ENCODE measurements at places on chromosomes 1 and 21.

GRCh38 chr1:2344744-2345296 is 46.5 kb downstream of the MORN1 start:
- DNase-seq = no peak

DNA sequence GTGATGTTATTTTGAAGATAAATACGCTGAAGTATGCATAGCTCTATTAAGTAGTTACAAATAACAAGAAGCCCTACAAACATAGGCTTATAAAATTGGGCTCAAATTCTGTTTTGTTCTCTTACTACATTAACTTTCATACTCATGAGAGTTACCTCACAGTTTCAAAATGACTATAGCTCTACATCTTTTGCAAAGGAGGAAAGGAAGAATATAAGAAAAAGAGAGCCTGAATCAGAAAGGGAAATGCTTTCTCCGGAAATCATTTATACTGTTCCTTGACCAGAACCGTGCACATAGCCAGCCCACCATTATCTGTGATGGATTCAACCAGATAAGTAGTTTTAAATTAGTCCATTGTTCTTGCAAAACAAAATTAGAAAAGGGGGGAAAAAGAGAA is 1252.1 kb downstream of the NCAM2 start:
- no peak for DNase-seq

- DNase-seq = no peak
Measured at GRCh38 chr1:228758447-228758846, 23.2 kb downstream of the RHOU start.

GRCh38 chr1:104884939-104885338 is 1135.2 kb downstream of the AMY1C start:
- DNase-seq = no peak

GRCh38 chr21:41706678-41707077 is 60.2 kb downstream of the RIPK4 start:
- DNase-seq = no peak

- DNase-seq = no peak
Measured at GRCh38 chr1:20149601-20150325, 10.6 kb downstream of the PLA2G2F start.

- DNase-seq = no peak
Measured at GRCh38 chr1:245693941-245694752, 539.4 kb downstream of the KIF26B start.

DNA sequence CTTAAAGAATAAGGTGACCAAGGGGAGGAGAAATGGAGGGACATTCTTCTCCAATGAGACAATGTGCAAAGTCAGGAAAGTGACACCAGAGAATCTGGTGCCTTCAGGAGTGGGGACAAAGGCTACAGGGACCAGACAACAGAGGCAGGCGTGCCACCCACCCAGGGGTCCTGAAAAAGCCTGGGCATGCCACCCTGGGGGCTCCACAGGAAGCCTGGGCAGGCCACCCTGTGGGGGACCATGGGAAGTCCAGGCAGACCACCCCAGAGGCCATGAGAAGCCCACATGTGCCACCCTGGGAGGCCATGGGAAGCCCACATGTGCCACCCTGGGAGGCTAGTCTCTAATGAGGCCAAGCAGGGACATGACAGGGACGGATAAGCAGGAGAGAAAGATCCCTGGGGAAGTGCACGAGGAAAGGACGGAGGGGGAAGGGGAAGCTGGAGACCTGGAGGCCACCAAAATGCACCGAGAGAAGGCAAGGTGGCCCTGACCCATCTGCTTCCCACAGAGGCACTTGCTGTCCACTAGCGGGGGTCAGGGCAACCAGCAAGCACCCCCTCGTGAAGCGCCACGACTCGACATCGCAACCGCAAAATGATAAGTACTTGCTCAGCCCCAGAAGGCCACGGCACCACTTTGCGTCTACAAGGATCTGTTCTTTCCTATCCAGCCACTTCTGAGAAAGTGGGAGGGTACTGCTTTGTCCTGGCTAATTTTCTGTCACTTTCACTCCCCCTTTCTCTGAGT is 7.2 kb upstream of the PDE9A start:
- DNase-seq = no peak

DNA sequence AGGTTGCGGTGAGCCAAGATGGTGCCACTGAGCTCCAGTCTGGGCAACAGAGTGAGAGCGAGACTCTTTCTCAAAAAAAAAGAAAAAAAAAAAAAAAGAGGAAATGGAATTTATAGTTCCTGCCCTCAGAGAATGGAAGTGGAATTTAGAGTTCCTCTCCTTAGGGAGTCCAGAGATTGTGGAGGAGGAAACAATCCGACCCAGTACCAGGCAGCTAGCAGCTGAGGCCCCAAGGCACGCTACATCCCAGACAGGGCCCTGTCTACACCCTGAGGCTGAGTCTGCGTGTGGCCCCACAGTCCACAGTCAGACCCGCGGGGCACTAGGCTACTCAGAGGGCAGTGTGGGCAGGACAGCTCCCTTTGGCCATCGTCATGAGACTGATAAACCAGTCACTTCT is 1.9 kb upstream of the MFN2 start:
- DNase-seq = no peak

GRCh38 chr1:98048751-98049325 is 128.0 kb upstream of the DPYD start:
- no peak for DNase-seq

DNA sequence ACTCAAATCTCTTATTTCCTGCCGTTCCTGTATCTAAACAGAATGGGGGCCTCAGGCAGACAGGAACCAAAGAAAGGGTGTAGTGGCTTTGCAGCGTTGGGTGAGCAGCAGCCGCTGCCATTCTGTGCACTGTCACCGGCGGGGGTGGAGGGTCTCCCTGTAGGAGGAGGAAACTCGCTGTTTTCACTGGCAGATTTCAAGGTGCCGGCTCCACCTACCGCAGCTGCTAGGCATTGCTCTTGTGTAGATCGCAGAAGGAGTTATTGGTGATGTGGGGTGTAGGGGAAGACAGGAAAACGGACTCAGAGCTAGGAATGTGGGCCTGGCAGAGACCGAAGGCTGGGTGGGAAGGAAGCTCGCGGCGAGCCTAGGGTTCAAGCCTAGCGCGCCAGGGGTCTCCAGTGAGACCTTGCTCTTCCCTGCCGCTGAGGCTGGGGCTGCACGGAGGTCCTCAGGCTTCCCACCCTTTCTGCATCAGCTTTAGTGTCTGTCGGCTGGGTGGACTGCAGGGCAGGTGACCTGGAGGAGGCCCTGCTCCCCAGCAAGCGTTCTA is 20.8 kb downstream of the ATP5PO start:
- DNase-seq = peak; percentile 61

DNA sequence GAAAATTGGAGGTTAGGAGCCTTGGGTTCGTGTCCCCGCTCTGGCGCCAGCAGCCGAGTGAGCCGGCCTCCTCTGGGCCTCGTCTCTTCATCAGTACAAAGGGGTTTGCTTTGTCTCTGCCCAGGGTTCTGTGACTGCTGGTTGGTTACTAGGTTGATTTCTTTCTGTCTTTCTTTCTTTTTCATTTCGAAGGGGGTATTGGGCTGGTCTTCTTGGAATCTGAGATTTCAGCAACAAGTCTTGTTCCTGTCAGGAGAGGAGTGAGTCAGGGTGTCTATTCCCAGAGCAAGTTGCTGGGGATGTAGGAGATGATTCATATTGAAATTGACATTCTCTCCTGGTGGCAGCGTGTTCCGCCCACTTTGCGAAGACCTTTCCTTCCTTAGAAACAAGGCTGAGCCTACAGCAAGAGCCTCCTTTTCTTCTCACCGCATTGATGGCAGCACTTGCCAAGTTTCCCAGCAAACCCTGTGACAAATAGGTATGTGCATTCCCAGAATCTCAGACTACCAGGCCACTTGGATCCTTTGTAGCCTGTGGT is 79.2 kb downstream of the MAN1C1 start:
- no peak for DNase-seq

DNA sequence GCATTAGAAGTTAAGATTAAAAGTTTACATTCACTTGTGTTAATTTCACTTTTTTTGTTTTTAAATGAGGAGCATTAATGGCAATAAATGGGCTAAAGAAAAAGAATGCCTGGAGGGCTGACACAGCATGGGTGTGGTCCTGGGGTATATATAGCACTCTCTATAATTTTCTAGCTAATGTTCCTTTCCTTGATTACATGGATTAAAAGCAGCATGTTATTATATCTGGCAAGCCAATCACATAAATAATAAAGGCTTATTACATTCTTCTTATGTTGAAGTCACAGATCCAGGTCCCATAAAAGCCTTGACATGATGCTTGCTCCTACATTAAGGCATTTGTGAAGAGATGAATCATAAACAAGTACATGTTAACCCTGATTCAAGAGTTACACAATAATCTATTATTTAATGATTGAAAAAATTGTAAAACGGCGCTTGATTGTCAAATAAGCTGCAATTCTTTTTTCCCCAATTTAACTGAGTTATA is 91.4 kb downstream of the LYPLAL1 start:
- no peak for DNase-seq

DNA sequence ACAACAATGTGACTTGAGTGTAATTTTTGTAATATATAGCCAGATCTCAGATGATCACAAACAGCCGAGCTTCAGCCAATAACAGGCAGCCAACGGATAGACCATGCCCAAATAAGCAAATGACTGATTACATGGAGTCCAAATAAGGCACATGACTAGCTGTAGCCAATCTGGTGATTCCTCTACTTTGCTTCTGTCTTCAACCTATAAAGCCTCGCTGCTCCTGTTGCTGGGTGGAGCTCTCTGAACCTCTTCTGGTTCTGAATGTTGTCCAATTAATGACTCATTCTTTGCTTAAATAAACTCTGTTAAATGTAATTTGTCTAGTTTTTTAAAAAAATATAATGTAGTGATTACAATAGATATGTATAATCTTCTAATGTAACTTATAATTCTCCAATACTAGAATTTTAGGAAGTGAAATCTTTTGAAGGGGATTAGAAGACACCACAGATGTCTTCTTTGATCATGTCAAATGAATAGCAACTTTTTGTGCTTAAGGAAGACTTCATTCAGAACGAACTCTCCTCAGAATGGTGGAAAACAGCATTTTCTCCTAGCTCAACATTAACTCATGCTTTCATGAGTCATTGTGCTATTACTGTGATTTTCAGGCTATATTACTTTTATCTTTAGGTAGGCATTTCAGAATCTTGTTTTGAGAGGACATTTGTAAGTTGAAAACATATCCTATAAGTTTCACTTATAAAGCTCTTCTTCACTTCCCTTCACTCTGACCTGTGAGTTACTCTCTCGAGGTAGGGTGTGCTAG is 857.8 kb upstream of the B3GALT2 start:
- DNase-seq = no peak

- no peak for DNase-seq
Measured at GRCh38 chr1:17207046-17207445, 2.1 kb downstream of the PADI1 start.

GRCh38 chr1:63958556-63958955 is 184.7 kb downstream of the ROR1 start:
- DNase-seq = no peak

DNA sequence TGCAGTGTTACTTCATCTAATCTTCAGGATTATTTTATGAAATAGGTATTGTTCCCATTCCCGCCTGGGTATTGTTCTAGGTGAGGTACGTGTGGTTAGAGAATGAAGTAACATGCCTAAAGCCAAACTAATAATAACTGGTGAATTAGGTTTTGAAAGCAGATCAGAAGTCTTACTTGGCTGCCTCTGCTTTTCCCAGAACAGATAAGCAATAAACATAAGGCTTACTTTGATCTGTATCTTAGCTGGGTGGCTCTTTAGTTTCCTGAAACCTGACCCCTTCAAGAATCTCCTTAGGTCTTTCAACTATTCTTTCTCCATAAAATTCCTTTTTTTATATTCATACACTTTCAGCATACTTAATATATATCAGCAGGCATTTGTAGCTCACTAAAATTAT is 65.3 kb downstream of the VAV3 start:
- DNase-seq = no peak

DNA sequence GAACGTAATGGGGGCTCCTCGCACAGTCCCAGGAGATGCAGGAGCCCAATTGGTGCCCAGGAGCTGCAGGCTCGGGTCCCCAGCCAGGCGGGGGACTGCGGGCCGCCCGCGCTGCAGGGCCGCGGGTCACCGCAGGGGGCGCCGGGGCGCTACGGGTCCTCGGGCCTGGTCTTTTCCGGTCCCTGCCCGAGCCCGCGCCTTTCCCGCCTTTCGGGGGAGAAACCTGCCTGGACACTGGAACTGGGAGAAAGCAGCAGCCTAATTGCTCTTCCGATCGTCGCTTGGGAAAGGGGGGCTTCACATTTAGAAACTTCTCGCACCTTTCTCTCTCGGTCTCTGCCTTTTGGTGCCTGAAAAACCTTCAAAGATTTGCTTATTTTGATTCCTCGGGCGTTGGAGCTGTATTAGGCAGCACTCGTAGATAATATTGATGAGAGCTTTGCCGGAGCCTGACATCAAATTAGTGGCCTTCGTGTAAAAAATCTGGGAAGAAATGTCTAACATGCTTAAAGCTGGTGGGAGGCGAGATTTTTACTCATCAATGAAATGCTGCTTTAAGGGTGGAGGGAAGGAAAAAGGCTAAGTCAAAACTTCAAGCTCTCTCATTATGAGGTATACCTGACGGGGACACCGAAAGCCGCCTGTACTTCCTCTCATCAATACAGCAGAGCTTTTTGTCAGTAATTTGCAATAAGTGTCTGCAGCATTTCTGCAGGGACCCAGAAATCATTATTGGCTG is 12.6 kb upstream of the BARHL2 start:
- DNase-seq = no peak

DNA sequence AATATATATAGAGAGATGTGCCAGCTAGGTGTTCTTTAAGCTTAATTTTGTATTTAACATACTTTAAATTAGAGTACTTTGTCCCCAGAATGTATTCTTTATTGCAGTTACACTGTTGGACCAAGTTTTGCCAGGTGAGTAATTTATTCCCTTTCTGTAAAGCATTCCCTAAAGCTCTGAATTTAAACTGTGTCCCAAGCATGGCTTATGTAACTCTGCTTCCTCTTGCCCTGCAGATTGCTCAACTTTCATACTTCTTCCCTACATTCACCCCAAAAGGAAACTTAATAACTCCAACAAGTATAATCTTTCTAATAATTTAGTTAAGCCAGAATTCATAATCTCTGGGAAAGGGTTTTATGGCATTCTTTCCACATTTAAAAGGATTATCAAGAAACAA is 5.6 kb downstream of the LYPLAL1 start:
- DNase-seq = no peak
